T-helper 2 cell treated with Interferon-gamma antibody and Interleukin-4, amounts not matched to agents 5 μg/mL and 100 μg/mL, for 36 hours (primary cell): ENCODE measurements at places on chromosomes 3 and 15.

DNA sequence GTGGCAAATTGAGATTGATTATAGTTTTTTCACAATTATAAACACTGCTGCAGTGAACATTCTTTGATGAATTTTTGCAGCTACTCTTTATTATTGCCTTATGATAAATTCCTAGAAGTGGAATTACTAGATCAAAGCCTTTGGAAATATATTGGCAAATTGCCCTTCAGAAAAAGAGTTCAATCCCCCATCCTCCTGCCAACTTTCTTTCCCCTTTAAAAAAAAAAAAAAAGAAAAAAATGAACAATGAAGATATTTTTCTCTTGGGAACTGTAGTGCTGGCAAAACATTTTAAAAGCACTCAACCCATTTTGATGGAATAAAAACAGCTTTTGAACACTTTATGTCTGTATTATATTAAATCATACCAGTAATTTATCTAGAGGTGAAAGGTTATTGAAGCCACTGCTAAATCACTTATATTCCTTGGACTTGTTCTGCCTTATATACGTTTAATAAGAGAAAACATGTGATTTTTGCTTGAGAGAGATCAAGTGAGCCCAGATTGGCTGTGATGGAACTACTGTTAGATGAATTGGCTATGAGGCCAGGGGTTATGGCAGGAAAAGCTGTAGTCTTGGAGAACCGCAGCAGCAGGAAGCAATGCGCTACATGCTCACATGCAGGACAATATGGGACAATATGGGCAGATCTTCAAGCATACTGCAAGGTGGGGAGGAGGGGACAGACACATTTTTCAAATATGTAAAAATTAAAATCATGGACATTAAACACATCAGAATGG lies 212.8 kb upstream of the C2CD4B start:
- DNase-seq, result no peak

DNA sequence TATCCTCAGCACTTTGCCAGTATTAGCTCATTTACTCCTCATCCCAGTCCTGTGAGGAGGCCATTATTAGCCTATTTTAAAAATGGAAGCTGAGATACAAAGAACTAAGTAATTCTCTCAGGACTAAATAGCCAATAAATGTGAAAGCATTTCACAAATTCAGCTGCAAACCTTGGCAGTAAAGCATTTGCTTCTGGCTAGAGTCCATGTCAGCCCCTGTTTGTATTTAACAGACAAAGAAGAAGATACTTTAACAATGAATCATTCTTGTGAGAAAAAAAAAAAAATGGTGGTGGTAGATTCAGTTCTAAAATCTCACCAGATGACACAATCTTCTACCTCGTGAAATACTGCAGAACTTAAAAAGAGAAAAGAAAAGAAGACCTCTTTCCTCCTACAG lies 85.0 kb upstream of the CNTN6 start:
- no peak for DNase-seq

GRCh38 chr3:194833114-194833910 lies 147.6 kb downstream of the FAM43A start:
- no peak for DNase-seq

DNA sequence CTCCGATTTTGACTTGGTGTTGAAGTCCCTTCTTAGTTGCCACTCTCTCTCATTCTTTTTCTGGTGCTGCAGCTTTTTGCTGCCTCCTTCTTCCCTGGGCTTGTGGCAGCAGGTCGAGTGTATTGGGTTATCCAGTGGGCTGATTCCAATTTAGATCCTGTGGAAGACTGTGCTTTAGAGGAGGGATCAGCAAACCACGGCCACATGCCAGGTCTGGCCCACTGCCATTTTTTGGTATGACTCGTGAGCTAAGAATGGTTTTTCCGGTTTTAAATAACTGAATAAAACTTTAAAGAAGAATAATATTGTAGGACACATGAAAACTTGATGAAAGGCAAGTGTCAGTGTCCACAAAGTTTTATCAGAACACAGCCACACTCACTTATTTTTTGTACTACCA lies 330.5 kb downstream of the ROBO2 start:
- DNase-seq, result no peak

- DNase-seq, result no peak
These were observed 62.8 kb downstream of the ISG20 start for GRCh38 chr15:88701561-88702095.

DNA sequence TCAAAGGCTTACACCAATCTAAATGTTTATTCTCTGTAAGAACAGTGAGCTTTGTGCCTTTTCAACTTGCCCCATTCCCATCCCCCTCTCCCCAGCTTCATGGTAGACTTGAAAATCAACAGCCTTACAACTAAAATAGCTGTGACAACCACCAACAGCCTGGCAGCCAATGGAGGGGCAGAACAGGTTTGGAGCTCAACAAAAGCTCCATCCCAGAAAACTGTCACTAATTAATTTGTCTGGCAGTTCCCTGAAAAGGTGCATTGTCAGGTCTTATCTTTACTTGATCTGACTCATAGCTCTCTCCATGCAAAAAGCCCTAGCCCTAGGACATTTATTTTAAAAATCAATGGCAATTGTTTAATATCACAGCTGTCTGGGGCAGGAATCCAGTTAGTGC lies 22.6 kb downstream of the MTHFS start:
- no peak for DNase-seq
